Bronchial epithelial cell (primary cell): ENCODE measurements at places on chromosomes 5 and 9.

DNA sequence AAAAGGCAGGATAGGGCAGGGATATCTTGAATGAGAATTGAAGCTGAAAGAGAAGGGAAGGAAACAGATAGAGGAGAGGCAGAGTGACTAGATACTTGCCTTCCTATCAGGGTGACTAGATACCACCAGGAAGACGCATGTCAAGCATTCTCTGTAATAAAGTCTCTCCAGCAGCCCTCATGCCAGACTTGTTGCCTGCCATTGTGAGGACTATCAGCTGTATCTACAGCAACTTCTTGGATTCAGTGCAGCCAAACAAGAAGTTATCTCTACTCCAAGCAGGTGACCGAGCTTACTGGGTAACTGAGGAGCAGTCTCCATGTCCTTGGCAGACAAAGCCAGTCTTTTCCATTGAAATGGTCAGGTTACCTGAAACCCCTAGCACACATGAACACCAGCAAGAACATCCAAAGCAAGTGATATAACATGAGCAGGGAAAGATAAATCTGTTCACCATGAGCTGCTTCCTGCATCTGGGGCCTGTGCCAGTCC lies 9.3 kb downstream of the SH3RF2 start:
- no peak for DNase-seq

DNA sequence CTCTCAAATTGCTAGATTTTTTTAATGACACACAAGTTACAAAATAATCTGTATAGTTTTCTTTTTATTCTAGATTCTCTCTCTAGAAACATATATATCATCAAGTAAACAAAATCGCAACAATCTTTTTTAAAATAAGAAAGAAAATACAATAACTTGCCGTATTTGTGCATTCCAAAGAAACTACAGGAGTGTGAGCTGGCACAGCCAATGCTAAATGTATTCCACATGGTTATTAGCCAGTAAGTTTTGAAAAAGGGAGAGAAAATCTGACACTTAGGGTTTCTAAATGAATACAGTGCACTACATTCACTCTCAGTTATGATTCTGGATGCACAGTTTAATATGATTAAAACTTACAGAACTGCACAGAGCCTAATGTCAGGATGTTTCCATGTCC lies 117.9 kb downstream of the BNC2 start:
- DNase-seq: no peak

DNA sequence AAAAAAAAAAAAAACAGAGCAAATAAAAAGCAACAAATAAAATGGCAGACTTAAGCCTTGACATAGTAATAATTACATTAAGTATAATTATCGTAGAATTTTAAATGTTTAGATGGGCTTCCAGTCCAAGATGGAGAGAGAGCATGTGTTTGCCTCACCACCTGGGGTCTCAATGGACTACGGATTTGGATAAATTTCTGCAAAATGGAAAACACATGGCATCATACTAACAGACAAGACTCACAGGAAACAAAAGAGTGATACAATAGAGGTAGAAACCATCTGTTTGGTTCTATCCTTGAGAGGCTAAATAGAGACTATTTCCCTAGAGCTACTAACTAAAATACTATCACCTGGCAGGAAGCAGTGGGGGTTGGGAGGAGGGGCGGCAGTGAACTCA lies 144.3 kb downstream of the MUSK start:
- no peak for DNase-seq

DNA sequence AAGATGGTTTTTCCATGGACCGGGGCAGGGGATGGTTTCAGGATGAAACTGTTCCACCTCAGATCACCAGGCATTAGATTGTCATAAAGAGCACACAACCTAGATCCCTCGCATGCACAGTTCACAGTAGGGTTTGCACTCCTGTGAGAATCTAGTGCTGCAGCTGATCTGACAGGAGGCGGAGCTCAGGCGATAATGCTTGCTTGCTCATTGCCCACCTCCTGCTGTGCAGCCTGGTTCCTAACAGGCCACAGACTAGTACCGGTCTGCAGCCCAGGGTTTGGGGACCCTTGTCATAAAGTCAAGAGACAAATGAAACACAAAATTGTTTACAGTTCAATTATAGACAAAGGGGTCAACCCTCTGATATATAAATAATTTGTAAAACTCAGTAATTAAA lies 101.7 kb downstream of the RANBP17 start:
- DNase-seq: no peak

- DNase-seq: peak; percentile 22
Observed at GRCh38 chr9:75039009-75039408, 10.9 kb upstream of the CARNMT1 start.
